Activated CD4-positive, alpha-beta T cell treated with anti-CD3 and anti-CD28 coated beads for 36 hours (primary cell): ENCODE measurements at places on chromosomes 7 and 10. TPM values are rescaled to one million over a fixed set of nuclear protein-coding genes. Genes with fewer than 3 reads are reported as not detected.

The TMEM229A gene
- not detected for total RNA-seq

The TTYH3 gene
- total RNA-seq: 18.7 TPM

The PIP gene
- total RNA-seq: not detected

The UCN3 gene
- total RNA-seq: not detected

The POT1 gene
- 51.3 TPM for total RNA-seq

The ELN gene
- not detected for total RNA-seq

The CRPPA gene
- total RNA-seq: 1.0 TPM

The LRRC17 gene
- total RNA-seq: 0.21 TPM

The GPR26 gene
- not detected for total RNA-seq

The TMEM139 gene
- 2.3 TPM for total RNA-seq

The CCL26 gene
- total RNA-seq: not detected

The PHKG1 gene
- total RNA-seq: 1.6 TPM

The FAM185A gene
- total RNA-seq: 8.8 TPM

The AKR1C1 gene
- total RNA-seq: 0.86 TPM

The FRAT1 gene
- 1.8 TPM for total RNA-seq

GRCh38 chr10:89283936-89284475, 17.8 kb upstream of the IFIT2 start:
- no peak for DNase-seq

GRCh38 chr7:121366852-121367431, 29.2 kb downstream of the FAM3C start:
- peak; percentile 31 for DNase-seq

GRCh38 chr7:154844499-154844898, 158.4 kb downstream of the PAXIP1 start:
- DNase-seq: no peak

DNA sequence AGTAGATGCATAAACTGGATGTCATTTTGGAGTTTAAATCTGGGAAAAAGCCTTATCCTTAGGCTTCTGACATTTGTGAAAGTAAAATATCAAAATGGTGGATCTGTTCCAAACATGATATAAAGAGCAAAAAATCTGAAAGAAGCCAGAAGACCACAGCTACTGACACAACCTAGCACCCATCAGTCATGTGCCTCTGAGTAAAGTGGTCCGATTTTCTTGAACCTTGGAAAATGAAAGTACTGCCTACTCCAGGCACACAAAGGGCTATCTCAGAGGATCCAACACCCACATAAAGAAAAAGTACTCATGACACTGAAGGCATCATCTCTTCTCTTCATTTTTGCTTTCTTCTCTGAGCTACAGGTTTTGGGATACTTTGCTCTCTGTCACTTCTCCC, 150.7 kb downstream of the KMT2E start:
- no peak for DNase-seq

DNA sequence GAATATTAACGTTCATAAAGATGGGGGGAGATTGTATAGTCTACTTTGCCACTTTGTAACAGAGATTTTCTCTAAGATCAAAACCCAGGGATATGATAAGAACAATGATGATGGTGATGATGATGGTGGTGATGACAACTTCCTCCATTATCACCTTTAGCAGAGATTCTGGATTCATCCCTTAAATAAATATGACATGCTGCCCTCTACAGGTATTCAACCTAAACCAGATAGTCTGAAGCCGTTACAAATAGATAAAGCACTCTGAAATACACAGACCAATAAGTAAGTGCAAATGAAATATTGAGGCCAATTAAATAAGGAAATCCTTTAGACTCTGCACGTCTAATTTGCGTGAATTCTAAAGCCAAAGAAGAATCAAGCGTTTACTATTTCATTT, 211.5 kb downstream of the CREB5 start:
- no peak for DNase-seq

GRCh38 chr10:93475871-93476270, 6.3 kb downstream of the MYOF start:
- no peak for DNase-seq

- no peak for DNase-seq
Observed at GRCh38 chr7:3887096-3887690, 586.1 kb downstream of the SDK1 start.

GRCh38 chr7:36391436-36392198, 2.0 kb downstream of the ANLN start:
- DNase-seq: peak; percentile 36

DNA sequence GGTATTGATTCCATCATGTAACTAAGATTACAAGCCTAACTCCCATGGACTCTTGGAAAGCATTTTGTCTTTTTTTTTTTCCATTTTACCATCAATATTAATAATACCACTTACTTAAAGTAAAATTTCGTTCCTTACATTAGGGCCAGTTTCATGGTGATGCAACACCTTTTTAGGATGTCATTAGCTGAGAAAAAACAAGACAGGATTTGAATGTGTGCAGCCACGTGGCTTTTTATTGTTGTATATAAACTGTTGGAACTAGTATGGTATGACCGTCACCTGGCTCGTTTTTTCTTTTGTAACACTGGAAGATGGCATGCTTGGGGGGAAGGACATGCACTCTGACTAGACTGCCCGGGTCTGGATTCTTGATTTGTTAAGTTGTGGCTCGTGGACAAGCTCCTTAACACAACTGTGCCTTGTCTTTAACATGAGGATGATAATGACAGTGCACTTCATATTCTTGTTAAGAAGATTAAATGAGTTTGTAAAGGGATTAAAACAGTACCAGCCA, 42.1 kb downstream of the ARHGAP21 start:
- no peak for DNase-seq

DNA sequence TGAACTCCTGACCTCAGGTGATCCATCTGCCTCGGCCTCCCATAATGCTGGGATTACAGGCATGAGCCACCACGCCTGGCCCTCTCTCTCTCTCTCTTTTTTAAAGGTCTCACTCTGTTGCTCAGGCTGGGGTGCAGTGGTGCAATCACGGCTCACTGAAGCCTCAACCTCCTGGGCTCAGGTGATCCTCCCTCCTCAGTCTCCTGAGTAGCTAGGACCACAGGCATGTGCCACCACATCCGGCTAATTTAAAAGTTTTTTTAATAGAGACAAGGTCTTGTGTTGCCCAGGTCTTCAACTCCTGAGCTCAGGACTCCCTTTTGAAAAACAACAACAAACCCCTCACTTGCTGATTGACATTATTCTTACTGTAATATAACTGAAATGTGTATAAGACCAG, 11.6 kb downstream of the PALD1 start:
- no peak for DNase-seq

GRCh38 chr10:50992972-50993766, 81.1 kb upstream of the PRKG1 start:
- DNase-seq: no peak

GRCh38 chr7:36281945-36282717, 107.5 kb upstream of the ANLN start:
- DNase-seq: no peak

GRCh38 chr7:124989911-124990310, 60.3 kb upstream of the POT1 start:
- no peak for DNase-seq

DNA sequence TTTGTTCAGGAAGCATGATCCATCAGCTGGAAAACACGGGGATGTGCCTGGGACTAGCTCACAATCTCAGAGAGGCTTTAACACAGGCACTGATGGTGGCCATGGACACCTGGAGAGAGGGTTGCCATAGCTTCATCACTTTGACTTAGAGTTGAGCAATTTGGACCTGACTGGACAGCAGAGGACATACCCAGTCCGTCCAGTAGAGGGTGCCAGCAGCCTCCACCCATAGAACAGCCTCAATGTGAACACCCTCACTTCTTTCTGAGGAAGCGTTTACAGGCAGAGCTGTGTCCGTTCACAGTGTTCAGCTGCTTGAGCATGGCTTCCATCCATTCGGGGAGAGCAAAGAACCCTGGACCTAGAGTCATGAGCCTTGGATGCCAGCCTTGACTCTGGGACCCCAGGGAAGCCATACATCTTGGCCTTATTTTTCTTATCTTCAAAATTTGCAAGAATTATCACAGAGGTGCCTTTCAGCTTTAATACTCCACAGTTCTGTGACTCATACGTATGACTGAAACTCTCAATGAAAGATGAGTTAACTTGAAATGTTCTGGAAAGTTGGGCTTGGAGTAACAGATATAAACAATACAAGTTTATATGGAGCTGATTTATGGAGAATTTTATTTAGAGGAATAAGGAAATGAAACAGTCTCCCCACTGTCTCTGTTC, 302.9 kb upstream of the PODXL start:
- DNase-seq: peak; percentile 69

GRCh38 chr7:23930312-23930711, 220.3 kb downstream of the STK31 start:
- DNase-seq: no peak

DNA sequence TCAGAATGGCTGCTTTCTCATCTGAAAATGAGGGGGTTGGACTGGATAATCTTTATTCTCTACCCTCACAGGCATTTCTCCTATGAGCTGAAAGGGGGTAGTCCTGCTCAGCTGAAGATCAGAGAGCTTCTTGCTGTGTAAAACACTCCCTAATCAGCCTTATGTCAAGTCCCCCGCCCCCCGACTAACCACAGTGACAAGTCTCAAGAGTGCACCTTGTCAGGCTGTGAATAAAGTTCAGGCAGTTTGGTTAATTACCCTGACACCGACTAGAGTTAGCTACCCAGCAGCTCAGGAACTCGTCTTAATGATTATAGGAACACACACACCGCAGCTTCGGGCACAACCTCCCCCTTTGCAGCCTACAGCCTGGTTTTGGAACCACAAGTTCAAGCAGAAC, 513.7 kb downstream of the RPS24 start:
- DNase-seq: peak; percentile 25

- no peak for DNase-seq
Observed at GRCh38 chr7:99824091-99824490, 3.7 kb upstream of the CYP3A43 start.

DNA sequence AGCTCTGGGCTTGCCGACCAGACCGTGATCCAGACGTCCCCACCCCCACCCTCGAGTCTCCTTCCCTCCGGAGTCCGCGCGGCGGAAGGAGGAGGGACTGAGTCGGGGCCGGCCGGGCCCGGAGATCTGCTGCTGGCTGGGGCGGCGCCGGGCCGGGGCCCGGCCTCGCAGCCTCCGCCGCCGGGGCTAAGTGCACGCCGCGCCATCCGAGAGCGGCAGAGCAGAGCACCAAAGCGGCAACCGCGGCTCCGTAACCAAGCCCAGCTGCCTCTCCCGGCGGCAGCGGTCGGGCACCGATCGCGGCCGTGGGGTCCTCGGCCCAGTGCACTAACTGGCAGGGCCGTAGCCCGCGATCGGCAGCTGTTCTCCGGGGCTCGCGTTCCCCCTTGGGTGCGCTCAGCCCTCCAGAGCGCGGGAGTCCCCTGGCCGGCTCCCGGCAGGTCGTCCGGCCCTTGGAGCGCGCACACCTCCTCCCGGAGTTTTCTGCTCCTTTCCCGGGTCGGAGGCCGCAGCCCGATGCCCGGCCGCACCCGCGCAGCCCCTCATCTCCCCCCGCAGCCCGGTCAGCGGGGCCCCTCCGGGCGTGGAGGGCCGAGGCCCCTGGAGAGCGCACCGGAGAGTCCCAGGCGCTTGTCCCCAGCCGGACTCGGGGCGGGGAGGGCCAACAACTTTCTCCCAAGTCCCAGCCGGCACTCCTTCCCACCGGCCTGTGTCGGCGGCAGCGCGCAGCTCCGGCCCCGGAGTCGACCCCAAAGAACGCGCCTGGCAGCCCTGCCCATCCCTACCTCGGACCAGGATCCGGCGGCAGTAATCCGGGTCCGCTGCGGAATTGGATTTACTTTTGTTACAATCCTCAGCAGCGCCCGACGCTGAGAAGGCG, 799 bp downstream of the VAX1 start:
- peak; percentile 31 for DNase-seq

DNA sequence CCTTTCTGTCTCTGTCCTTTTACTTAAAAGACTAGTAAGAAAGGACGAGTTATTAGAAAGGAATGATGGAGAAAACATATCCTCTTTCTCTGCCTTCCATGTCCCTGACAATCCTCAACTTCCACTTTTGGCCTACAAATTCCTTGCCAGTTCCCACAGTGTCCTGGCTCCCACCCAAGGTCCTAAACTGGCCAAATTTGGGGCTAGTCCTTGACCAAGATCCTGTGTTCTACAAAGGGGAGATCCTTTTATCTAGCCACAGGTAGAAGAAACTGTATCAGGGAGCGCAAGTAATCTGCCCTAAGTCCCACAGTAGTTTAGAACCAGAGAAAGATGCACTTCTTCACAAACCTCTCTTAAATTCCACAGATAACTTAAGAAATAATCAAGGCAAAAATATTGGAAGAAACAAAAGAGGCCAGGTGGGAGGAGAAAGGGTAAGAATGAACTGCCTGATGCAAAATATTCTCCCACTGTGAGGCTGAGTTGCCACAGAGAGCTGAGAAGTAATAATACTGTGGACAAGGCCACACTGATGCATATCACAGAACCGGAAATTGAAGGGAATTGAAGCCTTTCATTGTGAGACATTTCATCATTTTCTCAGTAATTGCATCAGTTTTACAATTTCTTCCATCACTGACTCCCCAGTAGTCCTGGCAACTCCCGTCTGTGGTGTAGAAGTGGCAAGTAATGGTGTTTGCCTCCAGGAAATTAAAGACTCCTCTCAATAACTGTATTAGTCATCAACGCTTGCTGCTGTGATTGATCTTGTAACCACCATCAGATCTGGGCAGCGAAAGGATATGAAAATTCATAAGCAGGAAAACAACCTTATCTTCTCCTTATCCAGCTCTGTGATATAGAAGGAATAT, 47.2 kb downstream of the DNAJC12 start:
- DNase-seq: peak; percentile 62

DNA sequence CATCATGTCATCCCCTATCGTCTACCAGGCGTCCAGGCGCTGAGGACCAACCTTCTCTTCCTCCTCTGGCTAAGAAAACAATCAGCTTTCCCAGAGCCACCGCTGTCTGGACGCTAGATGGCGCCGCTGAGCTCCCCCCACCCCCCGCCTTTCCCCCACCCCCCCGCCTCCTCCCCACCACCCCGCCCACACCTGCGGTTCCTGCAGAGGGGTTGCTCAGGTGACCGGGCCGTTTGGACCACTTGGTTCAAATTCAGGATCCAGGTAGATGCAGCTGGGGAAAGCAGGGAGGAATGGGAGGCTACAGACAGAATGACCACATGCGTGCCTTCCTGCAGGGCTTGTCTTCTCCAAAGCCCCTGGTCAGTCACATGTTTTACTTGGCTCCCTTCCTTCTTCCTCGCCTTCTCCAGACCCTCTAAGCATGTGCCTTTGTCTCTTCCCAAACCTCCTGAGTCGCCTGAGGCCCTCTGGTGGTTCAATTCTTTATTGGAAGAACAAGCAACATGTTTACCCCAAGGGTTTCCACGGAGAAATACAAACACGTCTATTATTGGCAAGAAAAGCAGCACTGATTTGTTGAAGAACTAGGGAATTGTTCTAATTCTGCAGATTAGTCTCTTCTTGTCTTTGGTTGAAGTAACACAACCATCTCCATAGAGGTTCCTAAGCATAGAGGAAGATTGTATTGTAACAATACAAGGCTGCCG, 24.7 kb downstream of the AOC1 start:
- DNase-seq: peak; percentile 76

GRCh38 chr7:1197997-1198625, 34.6 kb upstream of the UNCX start:
- no peak for DNase-seq

- DNase-seq: no peak
Observed at GRCh38 chr7:75984130-75985008, 10.0 kb downstream of the TMEM120A start.

- DNase-seq: no peak
Observed at GRCh38 chr7:4740796-4741195, 34.6 kb upstream of the AP5Z1 start.
